Spleen (tissue), 13 donors: ENCODE measurements at places on chromosomes 7 and 10. TPM values are rescaled to one million over a fixed set of nuclear protein-coding genes. Genes with fewer than 3 reads are reported as not detected.

Gene CFTR
- polyA plus RNA-seq, result 0.03 TPM

Gene PTF1A
- not detected for polyA plus RNA-seq

Gene IDI2
- not detected for polyA plus RNA-seq

- no peak overlapping the region for H3K4me3 ChIP-seq
- DNase-seq, result no peak
- H3K27me3 ChIP-seq, result no peaks in the 10 kb centered on the region
- H3K36me3 ChIP-seq, result no peaks in the 10 kb centered on the region
- H3K4me1 ChIP-seq, result no peaks in the 10 kb centered on the region
These were observed 602.5 kb downstream of the TNS3 start for GRCh38 chr7:46979439-46979838.

- H3K27ac ChIP-seq, result no peak overlapping the region
- H3K27me3 ChIP-seq, result no peaks in the 10 kb centered on the region
- H3K36me3 ChIP-seq, result no peaks in the 10 kb centered on the region
- no peak for DNase-seq
- H3K4me1 ChIP-seq, result no peaks in the 10 kb centered on the region
These were observed 249.0 kb upstream of the PLXNA4 start for GRCh38 chr7:132825222-132825621.

DNA sequence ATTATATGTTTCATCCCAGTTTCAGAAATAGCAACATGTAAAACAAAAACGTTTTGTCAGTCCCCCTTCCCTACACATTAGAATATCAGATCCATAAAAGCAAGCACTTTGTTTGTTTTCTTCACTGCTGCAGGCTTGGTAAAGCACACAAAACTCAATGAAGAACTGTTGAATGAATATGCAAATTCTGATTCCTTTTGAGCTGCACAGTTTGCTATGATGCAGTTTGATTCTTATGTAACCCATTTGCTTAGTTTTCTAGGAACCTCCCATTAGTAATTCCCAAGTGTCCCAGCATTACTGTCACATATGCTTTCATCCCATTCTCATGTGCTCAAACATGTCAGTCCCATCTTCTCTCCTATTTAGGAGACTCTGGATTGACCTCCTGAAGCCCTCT lies 26.1 kb upstream of the CHCHD3 start:
- H3K27me3 ChIP-seq, result peaks cover 7% of the 10 kb centered on the region
- H3K27ac ChIP-seq, result no peak overlapping the region
- no peak for DNase-seq
- no peaks in the 10 kb centered on the region for H3K36me3 ChIP-seq
- no peaks in the 10 kb centered on the region for H3K4me1 ChIP-seq

DNA sequence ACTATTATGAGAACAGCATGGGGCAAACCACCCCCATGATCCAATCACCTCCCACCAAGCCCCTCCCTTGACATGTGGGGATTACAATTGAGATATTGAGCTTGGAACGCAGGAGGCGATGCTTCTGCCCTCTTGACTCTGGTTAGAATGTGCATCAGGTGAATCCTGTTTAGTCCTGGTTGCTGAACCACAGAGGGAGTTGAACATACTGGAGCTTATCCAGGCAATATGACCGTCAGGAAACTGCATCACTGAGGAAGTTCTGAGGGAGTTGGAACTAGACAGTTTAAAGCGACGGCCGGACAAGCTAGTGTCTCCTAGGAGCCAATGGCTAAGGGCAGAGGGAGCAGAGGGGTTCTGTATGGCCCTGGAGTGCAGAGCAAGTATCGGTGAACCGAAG lies 31.8 kb upstream of the GARS1 start:
- H3K4me1 ChIP-seq, result peaks cover 15% of the 10 kb centered on the region
- no peak overlapping the region for H3K4me3 ChIP-seq
- H3K27ac ChIP-seq, result no peak overlapping the region
- H3K36me3 ChIP-seq, result peaks cover 96% of the 10 kb centered on the region
- H3K27me3 ChIP-seq, result no peaks in the 10 kb centered on the region

DNA sequence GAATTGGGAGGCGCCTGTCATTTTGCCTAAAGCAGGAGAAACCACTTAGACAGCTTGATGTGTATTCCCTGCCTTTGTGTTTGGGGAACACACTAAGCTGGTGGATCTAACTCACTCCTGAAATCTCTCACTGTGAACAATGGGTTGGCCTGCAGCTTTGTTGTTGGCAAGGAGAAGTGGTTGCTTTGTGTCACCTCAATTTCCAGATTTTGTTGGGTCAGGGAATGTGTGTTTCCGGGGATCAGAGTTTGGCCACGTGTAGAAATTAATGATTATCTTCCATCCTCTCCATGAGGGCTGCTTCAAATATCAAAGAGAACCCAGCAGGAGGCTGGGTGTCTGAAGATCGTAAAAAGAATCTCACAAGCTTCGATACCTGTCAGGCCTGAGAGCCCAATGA lies 27.8 kb downstream of the A1CF start:
- H3K36me3 ChIP-seq, result no peaks in the 10 kb centered on the region
- DNase-seq, result no peak
- H3K27me3 ChIP-seq, result no peaks in the 10 kb centered on the region
- no peak overlapping the region for H3K4me3 ChIP-seq
- H3K27ac ChIP-seq, result no peak overlapping the region
- H3K4me1 ChIP-seq, result no peaks in the 10 kb centered on the region

Gene UTF1
- polyA plus RNA-seq, result 0.13 TPM

- peaks cover 45% of the 10 kb centered on the region for H3K4me1 ChIP-seq
- DNase-seq, result no peak
- H3K36me3 ChIP-seq, result no peaks in the 10 kb centered on the region
- no peaks in the 10 kb centered on the region for H3K27me3 ChIP-seq
- H3K4me3 ChIP-seq, result no peak overlapping the region
- H3K27ac ChIP-seq, result no peak overlapping the region
These were observed 84.1 kb upstream of the LRRC4 start for GRCh38 chr7:128115336-128115820.

- H3K36me3 ChIP-seq, result no peaks in the 10 kb centered on the region
- H3K4me1 ChIP-seq, result no peaks in the 10 kb centered on the region
- DNase-seq, result no peak
- H3K27ac ChIP-seq, result no peak overlapping the region
These were observed 1139.6 kb upstream of the LRRTM3 start for GRCh38 chr10:65786279-65786678.

Gene CRHR2
- not detected for polyA plus RNA-seq
